Activated T-cell treated with anti-CD3 and anti-CD28 coated beads for 24 hours (primary cell): ENCODE measurements at places on chromosomes 7 and 10.

- peak; percentile 23 for DNase-seq
Measured at GRCh38 chr10:58266003-58266825, 1.5 kb downstream of the IPMK start.

- no peak for DNase-seq
Measured at GRCh38 chr7:126937171-126937570, 315.6 kb downstream of the GRM8 start.

DNA sequence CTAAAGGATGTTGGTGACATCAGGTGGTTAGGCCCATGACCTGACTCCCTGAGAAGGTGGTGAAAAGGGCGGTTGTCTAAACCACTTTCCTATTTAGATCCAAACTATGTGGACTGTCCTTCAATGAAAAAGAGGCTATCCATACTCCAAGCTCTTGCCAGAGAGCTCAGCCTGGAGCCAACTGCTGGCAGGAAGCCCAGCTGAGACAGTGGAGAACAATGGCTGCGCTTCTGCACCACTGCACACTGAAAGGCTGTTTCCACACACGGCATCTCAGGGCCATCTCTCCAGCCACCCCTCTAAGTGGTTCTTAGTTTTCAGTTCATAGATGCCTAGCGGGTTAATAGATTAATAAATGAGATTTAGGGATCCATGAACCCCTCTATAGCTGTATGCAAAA is 488.8 kb upstream of the ZMIZ1 start:
- no peak for DNase-seq

GRCh38 chr7:44647981-44648714 is 41.7 kb downstream of the OGDH start:
- no peak for DNase-seq

DNA sequence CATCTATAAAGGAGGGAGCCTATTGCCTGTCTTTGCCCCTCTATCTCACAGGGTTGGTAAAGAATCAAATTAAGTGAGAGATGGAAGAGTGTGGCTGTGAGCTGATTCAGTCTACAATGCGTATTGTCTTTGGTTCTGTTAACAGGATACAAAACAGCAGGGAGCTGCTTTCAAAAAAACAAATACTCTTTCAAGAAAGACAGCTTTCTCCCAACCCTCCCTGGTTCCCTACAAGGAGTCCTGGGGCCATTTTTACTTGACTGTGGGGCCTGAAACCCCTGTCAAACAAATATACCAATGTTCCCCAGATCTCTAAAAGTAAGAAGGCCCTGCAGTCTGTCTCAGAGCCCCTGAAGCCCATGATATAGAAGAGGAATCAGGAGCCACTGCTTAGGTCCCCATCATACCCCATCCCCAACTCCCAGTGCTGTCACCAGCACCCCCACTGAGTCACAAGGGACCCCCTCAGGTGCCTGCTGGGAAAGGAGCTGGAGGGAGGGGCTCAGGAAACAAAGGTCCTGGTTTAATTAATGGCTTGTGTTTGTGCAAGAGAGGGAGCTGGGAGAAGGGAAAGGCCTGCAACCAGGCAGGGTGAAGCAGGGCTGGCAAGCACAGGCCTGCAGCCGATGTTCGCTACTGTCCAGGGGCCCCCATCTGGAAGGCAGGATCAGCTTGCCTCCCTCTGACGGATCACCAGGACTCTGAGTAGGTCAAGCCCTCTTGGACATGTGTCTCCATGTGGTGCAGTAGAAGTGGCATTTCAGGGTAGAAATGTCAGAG is 182.0 kb upstream of the GHITM start:
- DNase-seq: no peak

DNA sequence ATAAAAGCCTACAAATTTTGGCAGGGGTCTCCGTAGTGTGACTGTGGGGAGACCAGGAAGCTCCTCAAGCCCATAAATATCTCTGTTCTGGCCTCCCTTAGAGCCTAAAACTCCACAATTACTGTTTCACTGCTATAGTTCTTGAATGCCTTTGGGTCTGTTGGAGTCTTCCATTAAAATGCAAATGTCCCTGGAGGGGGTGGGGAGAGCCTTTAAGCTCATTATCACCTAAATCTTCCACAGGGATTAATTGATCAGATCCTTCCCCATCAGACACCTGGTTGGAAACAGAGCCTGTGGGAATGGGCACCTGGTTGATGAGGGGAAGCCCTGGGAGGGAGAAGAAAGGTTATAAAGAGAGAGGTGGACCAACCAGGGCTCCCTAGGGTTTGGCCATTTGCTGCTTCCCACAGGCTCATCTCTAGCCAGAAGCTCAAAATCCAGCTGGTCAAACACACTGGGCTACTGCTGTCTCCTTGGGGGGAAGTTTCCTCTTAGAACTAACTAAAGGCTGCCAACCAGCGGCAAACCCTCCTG is 718.2 kb downstream of the LRMDA start:
- no peak for DNase-seq

DNA sequence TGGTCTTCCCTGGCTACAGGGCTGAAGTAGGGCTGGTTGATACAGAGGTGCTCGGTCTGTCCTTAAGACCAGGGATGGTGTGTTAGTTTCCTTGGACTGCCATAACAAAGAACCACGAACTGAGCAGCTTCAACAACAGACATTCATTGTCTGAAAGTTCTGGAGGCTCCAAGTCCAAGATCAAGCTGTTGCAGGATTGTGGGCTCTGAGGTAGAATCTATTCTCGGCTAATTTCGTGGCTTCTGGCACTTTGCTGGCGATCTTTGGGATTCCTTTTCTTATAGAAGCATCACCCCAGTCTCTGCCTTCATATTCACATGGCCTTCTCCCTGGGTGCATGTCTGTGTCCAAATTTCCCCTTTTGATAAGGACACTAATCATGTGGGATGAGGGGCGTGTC is 112.1 kb upstream of the ITGB1 start:
- no peak for DNase-seq

DNA sequence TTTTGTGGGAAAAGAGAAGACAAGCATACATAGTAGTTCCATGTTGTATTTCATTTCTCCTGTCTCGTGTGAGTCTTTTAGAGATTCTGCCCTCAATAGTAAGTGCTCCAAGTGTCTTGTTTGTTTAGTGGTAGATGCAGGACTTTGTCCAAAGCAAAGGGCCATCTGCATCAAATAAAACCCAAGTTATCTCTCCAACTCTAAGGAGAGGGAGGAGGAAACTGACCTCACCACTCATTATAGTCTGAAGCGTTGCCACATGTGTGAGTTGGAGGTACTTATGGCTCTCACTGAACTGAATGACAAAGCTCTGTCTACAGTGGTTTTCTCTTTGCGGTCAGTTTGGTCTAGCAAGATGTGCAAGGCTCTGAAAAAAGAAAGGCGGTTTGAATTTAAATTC is 272.6 kb downstream of the DOCK4 start:
- DNase-seq: no peak

DNA sequence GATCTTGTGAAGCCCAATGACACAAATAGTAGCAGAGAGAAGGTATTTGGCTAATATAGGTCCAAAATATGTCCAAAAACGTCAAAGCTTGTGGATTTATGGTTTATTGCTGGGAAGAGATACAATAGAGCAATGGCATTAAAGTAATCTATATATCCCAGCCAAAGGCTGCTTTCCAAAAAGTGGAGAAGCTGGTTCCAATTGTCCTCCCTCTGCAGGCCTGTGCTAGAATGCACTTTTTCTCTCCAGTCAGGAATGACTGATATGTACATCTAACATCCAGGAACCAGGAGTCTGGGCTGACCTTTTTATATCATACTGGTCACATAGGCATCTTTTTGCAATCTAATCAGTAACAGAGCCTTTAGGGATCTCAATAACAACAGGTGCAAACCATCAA is 167.1 kb upstream of the FAM3C start:
- DNase-seq: no peak

- no peak for DNase-seq
Measured at GRCh38 chr10:101492205-101492604, 95.9 kb downstream of the POLL start.

DNA sequence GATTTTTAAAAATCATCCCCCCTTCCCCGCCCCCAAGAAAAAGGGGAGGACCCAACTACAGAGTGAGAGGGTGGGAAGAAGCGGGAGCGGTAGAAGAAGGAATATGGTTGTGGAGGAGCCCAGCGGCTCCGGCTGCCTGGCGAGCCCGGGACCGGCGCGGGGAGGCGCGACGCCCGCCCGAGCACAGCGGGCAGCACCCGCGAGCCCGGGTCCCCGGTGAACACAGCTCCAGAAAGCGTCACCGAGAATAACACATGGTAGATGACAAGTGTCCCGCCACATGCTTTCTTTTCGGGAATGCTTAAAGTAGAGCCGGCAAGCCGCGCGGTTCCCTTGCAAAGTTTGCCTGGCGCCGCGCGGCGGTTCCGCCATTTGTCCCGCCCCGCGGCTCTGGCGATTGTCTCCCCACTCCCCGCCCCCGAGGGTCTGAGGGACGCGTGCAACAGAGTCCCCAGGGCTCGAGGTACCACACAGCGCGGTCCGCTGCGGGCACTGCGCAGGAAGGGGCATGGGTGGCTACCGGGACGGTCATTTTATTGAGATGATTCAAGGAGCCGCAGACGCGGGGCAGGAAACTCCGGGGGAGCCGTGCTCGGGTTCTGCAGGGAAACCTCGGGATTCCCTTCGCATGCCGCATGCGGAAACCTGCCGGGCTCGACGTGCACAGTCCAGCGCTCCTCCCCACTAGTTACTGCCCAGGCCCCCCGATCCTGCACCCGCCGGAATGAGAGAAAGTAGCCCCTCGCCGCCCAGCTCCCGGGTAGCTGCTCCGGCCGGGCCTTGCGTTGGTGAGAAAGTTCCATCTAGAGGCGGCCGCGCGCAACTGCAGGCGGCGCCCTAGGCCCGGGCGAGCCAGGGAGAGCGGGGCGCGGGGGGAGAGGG is 781 bp upstream of the GRM8 start:
- peak; percentile 42 for DNase-seq

- DNase-seq: no peak
Measured at GRCh38 chr10:62457598-62457997, 83.4 kb downstream of the ZNF365 start.

GRCh38 chr7:12291870-12292269 is 80.8 kb downstream of the TMEM106B start:
- DNase-seq: no peak

GRCh38 chr7:157412021-157412443 is 75.2 kb downstream of the DNAJB6 start:
- peak; percentile 46 for DNase-seq
